ENCODE measurements at places on chromosomes 1 and 21.

DNA sequence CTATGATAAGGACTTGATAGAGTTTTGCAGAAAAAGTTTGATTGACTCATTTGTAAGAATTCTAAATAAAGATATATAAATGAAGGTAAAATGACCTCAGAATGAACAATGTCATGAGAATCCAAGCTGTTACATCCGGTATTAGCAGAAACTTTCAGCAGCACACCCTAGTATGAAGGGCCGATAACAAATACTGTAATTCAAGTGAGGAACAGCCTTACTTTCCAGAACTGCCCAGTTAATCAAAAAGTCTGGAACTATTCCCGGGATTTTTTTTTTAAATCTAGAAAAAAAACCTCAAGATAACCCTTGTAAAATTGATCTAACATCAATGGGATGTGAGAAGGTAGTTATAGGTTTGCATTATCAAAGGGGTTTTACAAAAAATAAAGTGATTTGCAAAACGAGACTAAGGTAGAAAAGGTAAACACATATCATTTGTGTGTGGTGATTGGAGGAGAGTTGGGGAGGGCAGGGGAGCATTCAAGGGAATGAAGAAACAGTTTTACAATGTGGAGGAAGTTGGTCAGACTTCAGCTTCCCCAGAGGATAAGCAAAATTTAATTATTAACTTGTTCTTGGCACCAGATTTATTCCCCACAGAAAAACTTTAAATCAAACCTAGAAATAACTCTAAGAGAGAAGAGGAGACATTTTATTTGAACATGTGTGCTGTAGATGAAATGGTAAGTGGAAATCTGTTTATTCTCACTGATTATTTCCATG lies 75.9 kb upstream of the VCAM1 start:
- DNase-seq, result no peak

DNA sequence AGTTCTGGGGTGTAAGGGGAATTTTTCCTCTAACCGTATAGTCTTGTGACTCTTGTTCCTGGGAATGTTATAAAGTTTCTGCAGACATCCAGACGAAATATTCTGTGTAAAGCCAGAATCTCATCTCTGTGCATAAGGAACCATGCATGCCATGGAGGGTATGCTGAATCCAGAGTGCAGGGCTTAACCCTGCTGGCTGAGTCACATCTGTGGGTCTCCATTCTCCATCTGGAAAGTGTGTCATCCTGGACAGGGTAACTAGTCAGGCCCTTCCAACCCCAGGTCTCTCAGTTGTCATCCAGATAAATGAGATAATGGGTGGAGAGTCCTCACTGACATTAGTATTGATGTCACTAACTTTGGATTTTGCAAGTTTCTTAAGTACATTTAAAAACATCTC lies 48.8 kb downstream of the ATP5PO start:
- no peak for DNase-seq

DNA sequence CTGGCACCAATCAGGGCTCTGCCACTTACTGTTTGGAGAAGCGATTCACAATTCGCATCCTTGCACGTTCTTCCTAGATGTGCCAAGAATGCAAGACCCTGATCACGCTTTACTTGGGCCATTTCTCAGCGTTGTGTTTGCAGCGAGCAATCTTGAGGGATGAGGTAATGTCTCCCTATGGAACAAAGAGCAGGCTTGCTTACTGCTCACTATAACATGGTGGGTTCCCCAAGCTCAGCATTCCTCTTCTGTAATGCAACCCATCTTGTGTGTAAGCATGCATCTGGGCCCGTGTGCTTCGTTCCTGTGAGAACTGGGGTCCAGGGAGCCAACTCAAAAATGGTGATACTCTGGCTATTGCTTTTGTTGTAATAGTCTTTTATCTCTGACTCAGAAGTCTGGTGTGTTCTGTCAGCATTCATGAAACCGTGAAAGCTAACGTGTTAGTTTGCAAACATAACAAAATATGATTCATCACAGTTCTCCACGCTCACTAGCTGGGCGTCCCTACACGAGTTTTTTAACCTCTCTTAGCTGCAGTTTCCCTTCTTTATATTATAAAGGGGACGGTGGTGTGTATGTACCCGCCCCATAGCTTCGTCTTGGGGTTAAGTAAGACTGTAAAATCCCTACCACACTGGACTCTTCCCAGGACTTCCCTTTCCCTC lies 33.3 kb downstream of the DNTTIP2 start:
- no peak for DNase-seq

- no peak for DNase-seq
These were observed 543.7 kb downstream of the NPHP4 start for GRCh38 chr1:5448486-5448885.

DNA sequence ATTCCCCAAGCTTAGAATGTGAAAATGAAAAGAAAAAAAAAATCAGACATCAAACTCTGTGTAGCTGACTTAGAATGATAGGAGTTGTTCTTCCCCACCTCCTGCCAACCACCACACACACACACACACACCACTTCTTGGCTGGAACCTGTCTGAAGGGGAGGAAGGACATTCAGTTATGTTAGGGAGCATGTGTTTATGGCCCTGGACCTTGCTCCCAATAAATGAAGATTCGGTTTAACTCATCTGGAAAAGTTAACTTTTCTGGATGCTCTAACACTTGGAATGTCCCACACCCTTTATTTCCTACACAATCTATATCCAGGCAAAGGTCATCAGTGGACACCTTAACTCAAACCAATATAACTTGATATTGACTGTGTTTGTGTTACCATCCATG lies 112.4 kb downstream of the DAB1 start:
- DNase-seq, result no peak

- DNase-seq, result no peak
These were observed 48.2 kb downstream of the ADARB1 start for GRCh38 chr21:45122432-45123132.

- no peak for DNase-seq
These were observed 666.7 kb upstream of the ADAMTS5 start for GRCh38 chr21:27633631-27634030.

DNA sequence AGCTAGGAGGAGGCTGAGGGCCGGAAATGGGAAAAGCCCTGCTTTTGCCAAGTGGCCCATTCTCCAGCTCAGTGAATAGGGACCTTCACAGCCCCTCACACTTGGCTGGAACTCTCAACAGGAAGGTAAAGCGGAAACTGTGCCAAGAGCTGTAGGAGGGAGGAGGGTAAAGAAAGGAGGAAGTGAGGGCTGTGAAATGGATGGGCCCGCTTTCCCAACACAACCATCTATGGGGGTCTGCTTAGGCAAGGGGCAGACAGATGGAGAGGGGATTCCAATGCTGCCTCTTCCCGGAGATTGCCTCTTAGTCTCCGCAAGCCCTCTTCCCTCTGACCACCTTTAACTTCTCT lies 5.2 kb downstream of the INKA2 start:
- no peak for DNase-seq

- no peak for DNase-seq
These were observed 238.5 kb upstream of the CSF3R start for GRCh38 chr1:36721261-36721660.

DNA sequence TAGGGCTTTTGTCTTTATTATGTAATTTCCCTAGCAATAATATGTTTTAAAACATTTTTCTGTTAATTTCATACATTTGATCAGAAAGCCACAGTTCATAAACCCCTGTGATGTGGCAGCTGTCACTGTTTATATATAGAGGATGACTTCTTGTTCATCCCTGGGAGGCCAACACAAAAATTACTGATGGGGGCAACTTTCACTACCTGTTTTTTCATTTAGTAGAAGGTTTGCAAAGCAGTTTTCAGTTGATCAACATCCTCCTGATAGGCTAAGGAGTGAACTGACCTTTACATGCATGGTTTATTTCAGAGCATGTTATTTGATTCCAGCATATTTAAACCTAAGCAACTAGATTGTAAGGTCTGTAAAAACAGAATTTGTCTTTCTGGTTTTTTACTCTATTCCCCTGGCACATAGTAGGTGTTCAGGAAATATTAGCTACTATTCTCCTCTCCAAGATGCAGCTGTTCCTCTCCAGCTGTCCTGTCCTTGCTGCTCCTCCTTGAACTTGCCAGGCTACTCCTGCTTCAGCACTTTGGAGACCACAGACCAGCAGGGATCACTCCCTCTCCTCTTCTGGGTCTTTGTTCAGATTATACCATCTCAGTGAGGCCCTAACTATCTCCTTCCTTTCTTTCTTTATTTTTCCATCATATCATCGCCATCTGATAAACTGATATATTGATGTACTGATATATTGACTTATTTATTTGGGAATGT lies 54.7 kb downstream of the ROR1 start:
- no peak for DNase-seq

DNA sequence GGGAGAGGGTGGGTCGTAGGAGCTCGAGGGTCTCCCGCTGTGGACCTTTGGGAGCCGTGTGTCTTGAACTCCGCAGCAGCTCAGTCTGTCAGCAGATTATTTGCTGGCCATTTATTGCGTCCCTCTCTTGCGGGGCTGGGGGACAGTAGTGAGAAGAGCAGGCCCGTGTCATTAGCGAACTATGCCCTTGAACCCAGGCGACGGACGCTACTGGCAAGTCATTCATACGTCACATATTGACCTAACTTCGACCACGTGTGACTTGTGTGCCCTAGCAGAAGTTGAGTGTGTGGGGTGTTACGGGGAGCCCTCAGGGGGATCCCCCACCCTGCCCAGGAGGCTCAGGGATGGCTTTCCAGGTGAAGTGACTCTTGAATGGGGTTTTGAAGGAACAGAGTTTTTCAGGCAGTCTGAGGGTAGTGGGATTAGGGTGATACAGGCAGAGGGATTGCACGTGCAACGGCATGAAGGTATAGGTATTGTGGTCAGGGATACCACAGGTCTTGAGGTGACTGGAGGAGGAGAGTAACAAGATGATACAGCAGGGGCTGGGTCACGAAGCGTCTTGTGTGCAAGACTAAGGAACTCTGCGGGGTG lies 13.0 kb downstream of the RCC1 start:
- DNase-seq, result no peak

DNA sequence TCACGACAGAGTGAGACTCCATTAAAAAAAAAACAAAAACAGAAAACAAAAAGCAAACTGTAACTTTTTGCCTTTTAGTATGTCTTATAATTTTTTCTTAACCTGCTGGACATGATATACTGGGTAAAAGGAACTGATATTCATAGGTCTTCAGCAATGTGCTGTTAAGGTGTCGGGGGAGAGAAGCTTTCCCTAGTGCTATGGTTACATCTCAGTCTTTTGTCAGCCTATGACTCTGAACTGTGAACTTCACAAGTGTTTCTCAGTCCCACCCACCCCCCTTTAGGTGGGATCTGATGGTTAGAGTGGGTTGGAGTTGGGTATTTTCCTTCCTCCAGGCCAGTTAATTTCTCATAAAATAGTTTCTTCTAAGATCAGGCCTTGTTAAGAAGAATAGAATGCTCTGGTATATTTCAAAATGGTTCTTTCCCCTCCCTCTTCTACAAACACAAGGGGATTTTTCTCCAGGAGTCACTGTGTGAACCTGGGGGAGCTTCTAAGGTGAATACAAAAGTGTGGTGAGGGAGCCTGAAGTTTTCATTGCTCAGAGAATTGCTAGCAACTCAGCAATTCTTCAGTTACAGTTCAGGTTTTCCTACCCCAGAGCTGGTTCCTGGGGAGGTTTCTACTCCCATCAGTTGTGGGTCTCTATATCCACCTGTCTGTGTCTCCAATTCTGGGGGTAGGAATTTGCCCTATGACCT lies 16.1 kb upstream of the EDARADD start:
- DNase-seq, result no peak

GRCh38 chr1:36351227-36351977 lies 28.0 kb upstream of the EVA1B start:
- no peak for DNase-seq

GRCh38 chr1:43339584-43340232 lies 2.1 kb downstream of the MPL start:
- DNase-seq, result no peak

- no peak for DNase-seq
These were observed 2.0 kb downstream of the LRRC7 start for GRCh38 chr1:69569576-69570328.

GRCh38 chr1:150268340-150268704 lies 494 bp downstream of the APH1A start:
- peak; percentile 16 for DNase-seq

GRCh38 chr1:66244429-66244828 lies 289.5 kb upstream of the SGIP1 start:
- no peak for DNase-seq

GRCh38 chr1:101854271-101854670 lies 142.5 kb downstream of the OLFM3 start:
- DNase-seq, result no peak

- no peak for DNase-seq
These were observed 62.4 kb upstream of the DIRAS3 start for GRCh38 chr1:68112835-68113243.

DNA sequence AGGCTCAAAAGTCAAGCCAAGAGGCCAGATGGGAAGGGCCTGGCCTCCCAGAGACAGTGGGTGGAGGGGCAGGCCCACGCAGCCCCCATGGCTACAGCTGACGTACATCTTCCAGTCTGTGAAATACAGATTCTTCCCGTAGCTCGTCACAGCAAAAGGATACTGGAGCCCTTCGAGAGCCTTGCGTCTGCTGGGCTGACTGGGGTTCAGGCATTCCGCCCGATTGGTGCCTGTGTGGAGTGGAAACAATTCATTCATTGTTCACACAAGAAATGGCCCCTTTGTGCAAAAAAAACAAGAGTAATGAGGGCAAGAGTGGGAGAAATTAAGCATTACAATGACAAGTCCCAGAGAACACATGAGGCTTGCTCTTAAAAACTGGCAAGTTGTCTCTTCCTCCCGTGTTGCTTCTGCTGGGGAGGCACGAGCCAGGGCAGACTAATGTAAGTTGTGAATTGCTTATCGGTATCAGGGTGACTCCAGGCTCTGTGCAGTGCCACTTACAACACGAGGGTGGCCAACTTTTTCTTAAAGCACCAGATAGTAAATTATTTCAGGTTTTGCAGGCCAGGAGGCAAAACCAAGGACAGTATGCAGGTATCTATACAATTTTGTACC lies 85.1 kb downstream of the NID1 start:
- DNase-seq, result no peak

- no peak for DNase-seq
These were observed 897.2 kb downstream of the ADGRL2 start for GRCh38 chr1:82697965-82698364.

DNA sequence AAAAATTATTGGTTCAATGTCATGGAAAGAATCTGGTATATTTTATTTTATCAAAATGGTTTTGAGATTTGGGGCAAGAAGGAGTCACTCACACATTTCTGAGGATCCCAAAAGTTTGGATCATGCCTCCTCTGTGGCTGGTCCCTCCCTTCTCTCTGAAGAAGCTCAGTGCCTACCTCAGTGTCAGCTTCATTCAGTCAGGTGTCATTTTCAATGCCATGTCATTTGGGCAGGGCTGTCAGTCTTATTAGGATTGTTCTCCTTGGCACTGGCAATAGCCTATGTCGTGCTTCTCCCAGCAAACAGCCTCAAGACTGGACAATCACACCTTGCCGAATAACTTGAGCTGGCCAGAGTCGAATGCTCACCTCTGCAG lies 264.5 kb upstream of the CAMK1G start:
- DNase-seq, result no peak

Measured in activated CD8-positive, alpha-beta memory T cell treated with anti-CD3 and anti-CD28 coated beads for 1 hour (primary cell).